ENCODE measurements at places on chromosomes 3 and 15.

DNA sequence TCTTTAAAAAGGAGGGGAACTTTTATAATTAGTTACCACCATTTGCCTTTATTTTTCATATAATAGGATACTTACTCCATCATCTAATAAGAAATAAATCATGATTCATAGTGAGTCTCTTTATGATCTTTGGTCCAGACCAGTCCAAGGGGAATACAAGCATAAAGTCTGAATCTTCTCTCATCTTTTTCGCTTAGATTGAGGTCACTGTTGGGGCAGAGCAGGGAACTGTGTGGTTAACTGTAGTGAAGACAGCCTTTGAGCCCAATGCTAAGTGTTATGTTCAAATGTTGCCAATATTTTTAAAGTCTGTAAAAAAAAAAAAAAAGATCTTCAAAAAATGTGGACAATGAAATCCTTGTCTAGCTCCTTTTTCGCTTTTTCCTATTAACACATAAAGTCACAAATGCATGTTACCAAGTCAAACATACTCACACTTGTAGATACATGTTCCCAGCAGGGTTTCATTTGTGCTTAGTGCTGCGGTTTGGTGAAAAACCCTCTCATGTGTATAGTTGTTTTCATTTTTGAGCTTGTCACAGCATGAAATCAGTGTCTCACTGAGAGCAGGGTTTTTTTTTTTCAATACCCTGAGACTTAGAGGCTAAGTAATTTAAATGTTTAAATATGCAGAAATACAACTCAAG is 72.1 kb downstream of the EPHA3 start:
- no peak for DNase-seq

GRCh38 chr3:195555110-195555509 is 12.0 kb upstream of the PPP1R2 start:
- DNase-seq: peak; percentile 25

- DNase-seq: no peak
Observed at GRCh38 chr3:181006541-181006940, 17.0 kb upstream of the DNAJC19 start.

- DNase-seq: no peak
Observed at GRCh38 chr15:42591238-42591934, 16.0 kb downstream of the STARD9 start.

DNA sequence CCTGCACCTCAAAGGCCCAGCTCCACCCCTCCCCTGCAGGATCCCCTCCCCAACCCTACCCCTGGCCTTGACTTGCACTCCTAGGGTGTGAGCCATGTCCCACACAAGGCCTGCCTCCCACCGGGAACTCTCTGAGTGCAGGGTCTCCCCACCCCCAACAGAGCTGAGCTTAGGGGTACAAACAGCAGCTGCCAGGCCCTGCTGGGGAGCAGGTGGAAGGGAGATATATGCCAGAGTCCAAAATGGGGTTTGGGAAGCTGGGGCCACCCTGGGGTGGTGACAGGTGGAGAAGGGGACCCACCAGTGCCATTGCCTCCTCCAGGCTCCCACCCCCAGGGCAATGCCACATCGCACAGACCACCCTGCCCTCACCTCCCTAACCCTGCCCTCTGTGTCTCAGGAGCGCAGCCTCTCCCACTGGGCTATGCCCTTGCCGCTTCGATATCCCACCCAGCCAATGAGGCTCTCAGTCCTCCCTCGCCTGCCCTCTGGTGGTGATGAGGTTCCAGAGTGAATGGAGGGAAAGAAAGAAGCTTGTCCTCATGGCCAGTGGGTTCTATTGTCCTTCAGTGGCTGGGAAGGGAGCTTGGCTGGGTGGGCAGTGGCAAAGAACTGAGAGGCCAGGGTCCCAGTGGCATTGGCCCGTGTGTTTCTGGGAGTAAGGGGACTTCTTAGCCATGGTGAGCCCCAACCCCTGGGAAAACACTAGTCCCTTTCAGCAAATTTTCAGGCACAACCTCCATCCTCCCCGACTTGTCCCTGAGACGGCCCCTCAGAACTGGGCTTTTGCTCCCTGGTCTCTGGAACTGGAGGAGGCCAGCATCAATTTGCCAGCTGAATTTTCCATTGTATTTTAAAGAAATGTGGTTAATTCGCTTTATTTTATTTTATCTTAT is 46.8 kb downstream of the CYP11A1 start:
- DNase-seq: peak; percentile 25

GRCh38 chr15:40481341-40482074 is 10.7 kb downstream of the CHST14 start:
- DNase-seq: no peak

GRCh38 chr15:25738171-25738965 is 124.8 kb downstream of the ATP10A start:
- DNase-seq: no peak

GRCh38 chr3:187368251-187369088 is at the start of gene RTP4:
TSS of gene RTP4 (plus strand) at chr3:187368385. CDS start at chr3:187368442, 57 bp downstream.
- peak; percentile 17 for DNase-seq

GRCh38 chr3:171055336-171056178 is 29.0 kb upstream of the SLC2A2 start:
- DNase-seq: no peak

DNA sequence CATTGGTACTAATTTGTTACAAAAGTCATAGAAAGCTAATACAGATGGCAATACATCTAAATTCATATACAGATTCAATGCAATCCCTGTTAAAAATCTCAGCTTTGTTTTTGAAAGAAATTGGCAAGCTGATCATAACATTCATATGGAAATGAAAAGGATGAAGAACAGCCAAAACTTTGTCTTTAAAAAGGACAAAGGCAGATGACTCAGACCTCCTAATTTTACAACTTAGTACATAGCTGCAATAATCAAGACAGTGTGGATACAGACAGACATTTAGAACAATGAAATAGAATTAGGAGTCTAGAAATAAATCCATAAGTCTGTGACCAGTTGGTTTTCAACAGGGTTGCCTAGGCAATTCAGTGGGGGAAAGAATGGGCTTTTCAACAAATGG is 63.3 kb downstream of the AQP9 start:
- DNase-seq: no peak

- no peak for DNase-seq
Observed at GRCh38 chr3:171088964-171089754, 62.6 kb upstream of the SLC2A2 start.

- no peak for DNase-seq
Observed at GRCh38 chr15:58793862-58794261, 22.8 kb downstream of the MINDY2 start.

DNA sequence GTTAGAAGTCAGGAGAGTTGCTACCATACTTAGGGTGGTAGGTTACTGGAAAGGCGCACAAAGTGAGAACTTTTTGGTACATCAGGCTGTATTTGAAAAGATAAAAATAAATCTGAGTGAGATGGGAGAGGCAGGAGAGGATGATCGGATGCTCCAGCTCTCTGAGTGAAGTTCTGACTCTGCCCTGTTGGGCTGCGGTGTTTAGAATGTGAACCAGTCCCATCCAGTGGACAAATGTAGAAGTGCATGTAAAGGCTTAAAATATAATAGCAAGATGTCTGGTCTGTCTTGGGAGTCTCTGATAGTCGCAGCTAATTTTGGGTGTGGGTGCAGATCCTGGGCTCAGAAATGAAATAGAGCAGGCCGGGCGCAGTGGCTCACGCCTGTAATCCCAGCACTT is 30.4 kb downstream of the ACKR2 start:
- no peak for DNase-seq

GRCh38 chr3:188037195-188037718 is 116.7 kb upstream of the LPP start:
- DNase-seq: no peak

DNA sequence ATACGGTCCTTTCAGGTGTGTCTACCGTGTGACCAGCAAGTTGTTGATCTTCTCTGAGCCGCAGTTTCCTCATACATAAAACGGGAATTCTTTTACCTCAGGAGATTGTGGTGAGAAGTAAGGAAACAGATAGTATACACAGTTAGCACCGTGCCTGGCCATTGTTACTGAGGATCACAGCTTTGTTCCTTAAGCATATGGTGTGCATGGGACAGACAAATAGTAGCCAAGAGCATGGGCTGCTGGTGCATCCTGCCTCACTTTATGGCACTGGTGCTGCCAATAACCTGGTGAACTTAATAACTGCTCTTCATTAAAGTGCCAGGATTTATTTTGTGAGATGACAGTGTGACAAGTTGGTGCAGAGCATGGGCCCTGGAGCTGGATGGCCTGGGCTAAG is 86.3 kb downstream of the PDCD6IP start:
- DNase-seq: no peak

DNA sequence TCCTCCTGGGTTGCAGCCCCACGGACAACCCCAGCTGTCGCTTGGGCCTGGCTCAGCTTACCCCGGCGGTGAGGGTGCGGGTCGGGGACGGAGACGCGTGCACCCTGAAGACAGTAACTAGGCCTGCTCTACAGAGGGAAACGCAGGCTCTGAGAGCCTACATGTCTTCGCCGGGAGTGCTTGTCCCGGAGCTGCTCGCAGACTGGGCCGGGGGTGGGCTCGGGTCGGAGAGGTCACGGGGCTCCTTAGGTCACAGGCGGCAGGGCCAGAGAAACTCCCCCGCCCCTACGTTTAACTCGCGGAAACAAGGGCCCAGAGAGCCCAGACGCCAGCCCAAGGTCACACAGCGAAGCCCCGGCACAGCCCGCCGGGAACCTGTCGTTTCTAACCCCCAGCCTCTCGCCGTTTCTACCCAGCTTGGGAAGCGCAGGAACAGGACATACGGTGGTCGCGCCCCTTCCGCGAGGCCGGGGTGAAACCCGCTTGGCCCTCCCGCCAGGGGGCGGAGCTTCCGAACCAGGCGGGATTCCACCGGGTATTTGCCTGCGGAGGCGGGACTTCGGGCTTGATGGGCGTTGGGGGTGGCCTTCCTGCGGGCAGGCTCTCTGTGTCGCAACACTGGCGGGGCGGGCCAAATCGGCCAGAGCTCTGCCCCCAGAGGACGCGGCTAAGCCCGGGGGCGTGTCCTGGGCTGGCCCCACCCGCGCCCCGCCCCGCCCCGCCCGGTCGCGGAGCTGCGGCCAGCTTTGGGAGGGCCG is at the start of gene HDAC11:
TSS of gene HDAC11 (plus strand) at position 725 of the 758 bp plus-strand sequence. CDS start 42 bp downstream, outside the sequence.
- peak; percentile 97 for DNase-seq

DNA sequence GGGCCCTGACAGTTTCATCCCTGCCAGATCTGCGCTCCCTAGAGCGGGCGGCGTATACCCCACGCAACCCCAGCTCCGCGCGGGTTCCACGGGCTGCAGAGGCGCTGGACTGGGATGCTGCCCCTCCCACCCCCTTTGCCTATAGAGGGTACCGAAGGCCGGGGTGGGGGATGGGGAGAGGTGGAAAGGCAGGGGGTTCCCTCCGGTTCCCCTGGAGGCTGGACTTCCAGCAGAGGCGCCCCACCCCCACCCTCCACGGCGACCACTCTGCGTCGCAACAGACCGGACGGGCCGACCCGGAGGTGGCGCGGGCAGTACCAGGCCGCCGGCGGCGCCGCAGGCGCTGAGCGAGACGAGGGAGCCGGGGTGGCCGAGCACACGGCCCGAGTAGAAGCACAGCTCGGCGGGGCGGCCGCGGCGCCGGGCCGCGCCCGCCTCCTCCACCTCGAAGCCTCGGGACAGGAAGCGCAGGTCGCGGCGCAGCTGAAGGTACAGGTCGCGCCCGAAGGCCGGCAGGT is 995 bp downstream of the ADAMTS17 start:
- DNase-seq: no peak

DNA sequence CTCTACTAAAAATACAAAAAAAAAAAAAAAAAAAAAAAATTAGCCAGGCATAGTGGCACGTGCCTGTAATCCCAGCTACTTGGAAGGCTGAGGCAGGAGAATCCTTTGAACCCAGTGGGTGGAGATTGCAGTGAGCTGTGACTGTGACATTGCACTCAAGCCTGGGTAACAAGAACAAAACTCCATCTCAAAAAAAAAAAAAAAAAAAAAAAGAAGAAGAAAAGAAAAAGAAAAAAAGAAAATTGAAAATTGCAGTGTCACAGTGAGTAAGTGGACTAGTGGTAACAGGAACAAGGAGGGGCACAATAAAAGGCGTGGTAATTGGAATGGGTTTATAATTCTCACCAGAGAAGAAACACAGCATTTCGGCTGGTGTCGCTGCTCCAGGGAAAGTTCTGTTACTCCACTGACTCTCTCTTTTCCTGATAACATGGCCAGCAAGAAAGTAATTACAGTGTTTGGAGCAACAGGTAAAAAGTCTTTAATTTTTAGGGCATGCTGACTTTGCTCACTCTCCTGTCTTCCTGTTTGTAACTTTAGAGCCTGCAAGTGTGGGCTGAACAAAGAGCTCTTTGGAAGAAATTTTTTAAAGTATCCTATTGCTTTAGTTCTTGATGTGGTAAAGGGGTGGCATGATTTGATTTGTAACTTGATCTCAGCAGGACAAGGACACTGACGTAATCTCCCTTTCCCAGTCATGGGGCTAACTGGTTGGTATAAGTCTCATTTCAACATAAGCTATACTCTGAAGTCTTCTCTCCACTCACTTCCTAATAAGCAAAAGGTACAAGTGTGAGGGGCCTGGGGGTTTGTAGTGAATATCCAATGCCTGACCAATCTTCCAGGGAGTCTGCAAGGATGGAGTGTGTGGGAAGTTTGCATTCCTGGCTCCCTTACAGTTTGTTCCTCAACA is 22.1 kb upstream of the TRA2B start:
- no peak for DNase-seq

- no peak for DNase-seq
Observed at GRCh38 chr3:151226088-151226563, 23.1 kb upstream of the GPR171 start.

GRCh38 chr15:31215490-31216214 is 111.0 kb upstream of the KLF13 start:
- DNase-seq: peak; percentile 89

DNA sequence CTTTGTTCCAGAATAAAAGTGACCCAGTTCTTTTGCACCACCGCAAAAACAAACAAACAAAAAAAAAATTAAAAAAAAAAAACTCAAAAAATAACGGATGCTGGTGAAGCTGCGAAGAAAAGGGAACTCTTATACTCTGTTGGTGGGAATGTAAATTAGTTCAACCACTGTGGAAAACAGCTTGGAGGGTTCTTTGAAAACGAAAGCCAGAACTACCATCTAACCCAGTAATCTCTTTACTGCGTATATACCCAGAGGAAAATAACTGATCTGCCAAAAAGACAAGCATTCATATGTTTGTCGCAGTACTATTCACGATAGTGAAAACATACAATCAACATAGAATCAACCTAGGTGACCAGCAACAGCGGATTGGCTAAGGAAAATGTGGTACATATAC is 298.9 kb upstream of the CBLB start:
- no peak for DNase-seq

GRCh38 chr15:89198934-89199333 is 22.4 kb downstream of the RLBP1 start:
- DNase-seq: no peak

- DNase-seq: no peak
Observed at GRCh38 chr3:2218375-2218774, 119.7 kb downstream of the CNTN4 start.
